ENCODE measurements at places on chromosomes 7 and 10.
A peak's percentile ranks its signal among the peaks of the same experiment; 100 is the strongest.

GRCh38 chr10:418226-418625, 271.2 kb downstream of the DIP2C start:
- no peak for DNase-seq

DNA sequence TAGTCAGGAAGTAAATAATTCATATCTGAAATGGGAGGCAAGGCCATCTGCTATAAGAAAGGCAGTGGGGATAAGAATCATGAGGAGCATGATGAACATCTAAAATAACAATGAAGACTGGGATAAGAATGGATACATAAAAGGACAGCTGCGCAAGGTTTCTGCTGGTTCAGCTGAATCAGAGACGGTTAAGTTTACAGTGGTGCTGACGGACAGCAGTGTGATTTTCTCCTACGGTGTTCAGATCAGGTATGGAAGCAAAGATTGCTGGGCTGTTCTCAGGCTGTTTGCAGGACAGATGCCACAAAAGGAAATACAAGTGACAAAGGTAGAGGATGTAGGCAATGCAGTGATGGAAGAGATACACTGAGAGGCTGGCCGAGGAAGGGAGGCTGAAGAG, 8.4 kb downstream of the CYCS start:
- DNase-seq: no peak

- no peak for DNase-seq
Observed at GRCh38 chr7:7740037-7740355, 21.6 kb upstream of the RPA3 start.

- no peak for DNase-seq
Observed at GRCh38 chr10:97140902-97141745, 44.6 kb downstream of the SLIT1 start.

GRCh38 chr7:22640269-22640668, 86.7 kb upstream of the IL6 start:
- no peak for DNase-seq

DNA sequence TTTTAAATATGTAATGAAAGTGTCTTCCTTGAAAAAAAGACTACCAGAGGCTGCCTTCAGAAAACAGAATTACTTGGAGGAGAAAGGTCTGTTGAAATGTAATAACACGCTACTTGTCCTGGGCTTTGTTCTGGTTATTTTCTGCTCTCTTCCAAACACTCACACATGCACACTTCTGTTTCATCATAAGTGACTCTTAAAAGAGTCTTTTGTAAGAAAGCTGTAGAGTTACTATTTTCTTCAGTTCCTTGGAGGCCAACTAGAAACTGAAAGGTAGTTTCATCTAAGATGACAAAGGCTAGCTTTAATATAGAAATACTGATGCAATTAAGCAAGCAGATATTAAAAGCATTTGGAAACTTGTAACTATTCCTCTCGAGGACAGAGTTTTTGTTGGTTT, 39.1 kb downstream of the TASOR2 start:
- no peak for DNase-seq

DNA sequence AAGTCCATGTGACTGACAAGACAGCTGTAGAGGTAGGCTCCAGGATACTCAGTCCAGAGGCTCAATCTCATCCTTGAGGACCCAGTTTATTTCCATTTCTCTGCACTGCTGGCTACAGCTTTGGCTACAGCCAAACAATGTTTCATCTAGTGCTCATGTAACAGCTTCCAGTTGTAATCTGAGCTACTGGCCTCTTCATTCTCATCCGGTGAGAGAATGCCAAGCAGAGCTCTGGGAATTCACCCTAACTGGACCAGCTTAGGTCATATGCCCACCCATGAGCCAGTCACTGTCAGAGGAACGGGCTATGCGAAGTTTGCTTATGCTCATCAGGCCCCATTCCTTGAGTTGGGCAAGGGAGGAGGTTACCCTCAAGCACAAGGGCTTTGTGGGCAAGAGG, 192.9 kb downstream of the EVX1 start:
- DNase-seq: peak; percentile 18

DNA sequence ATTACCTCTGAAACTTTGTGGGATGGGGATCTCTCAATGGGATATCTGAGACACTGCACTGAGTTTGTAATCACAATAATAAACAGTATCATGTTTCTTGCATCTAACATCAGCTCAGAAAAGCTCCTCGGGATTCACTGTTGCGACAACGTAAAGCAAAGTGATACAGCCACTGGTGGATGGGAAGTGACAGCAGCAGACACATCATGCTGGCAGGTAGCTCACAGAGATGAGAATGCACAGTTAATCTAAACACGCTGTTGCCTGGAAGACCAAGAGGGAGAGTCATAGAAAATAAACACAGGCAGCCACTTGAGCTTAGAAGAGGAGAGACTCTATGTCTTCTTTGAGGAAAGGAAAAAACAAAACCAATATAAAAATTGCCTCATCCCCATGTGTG, 513.8 kb downstream of the MAGI2 start:
- no peak for DNase-seq

- DNase-seq: no peak
Observed at GRCh38 chr7:117273814-117274225, 49.0 kb downstream of the WNT2 start.

DNA sequence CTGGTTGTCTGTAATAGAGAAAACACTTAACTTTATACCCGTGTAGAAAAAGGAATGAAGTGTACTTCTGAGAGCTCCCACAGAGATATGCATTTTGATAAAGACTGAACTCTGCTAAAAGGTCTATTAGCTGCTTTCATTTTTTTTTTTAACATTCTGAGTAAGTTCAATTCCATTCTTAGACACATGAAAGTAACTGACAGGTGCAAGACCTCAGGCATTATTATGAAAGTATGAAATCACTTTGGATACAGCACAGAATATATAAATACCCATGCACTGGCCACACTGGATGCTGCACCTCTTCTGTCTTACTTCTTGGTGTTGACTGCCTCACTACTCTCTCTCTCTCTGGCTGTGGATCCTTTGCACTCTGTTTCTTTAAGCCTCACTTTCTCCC, 46.2 kb downstream of the VWDE start:
- no peak for DNase-seq

DNA sequence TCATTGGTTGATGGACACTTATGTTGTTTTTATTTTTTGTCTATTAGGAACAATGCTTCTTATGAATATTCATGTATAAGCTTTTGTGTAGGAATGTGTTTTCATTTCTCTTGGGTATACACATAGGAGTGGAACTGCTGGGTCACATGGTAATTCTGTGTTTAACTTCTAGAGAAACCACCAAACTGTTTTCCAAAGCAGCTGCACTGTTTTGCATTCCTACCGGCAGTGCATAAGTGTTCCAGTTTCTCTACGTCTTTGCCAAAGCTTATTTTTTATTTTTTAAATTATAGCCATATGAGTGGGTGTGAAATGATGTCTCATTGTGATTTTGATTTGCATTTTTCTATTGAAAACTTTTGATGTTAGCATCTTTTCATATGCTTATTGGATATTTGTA, 51.3 kb downstream of the ADK start:
- no peak for DNase-seq

DNA sequence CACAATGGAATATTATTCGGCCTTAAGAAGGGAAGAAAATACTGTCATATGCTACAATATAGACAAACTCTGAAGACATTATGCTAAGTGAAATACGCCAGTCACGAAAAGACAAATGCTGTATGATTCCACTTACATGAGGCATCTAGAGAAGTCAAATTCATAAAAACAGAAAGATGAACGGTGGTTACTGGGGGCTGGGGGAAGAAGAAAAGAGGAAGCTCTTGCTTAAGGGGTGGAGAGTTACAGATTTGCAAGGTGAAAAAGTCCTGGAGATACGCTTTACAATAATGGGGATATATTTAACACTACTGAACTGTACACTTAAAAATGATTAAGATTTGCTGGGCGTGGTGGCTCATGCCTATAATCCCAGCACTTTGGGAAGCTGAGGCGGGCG, 49.0 kb downstream of the PSMC2 start:
- DNase-seq: no peak

- DNase-seq: peak; percentile 31
Observed at GRCh38 chr10:58175990-58176900, 91.4 kb downstream of the IPMK start.

- DNase-seq: no peak
Observed at GRCh38 chr10:45502458-45502857, 128.4 kb downstream of the ALOX5 start.

GRCh38 chr7:101970801-101971200, 153.4 kb downstream of the CUX1 start:
- no peak for DNase-seq

DNA sequence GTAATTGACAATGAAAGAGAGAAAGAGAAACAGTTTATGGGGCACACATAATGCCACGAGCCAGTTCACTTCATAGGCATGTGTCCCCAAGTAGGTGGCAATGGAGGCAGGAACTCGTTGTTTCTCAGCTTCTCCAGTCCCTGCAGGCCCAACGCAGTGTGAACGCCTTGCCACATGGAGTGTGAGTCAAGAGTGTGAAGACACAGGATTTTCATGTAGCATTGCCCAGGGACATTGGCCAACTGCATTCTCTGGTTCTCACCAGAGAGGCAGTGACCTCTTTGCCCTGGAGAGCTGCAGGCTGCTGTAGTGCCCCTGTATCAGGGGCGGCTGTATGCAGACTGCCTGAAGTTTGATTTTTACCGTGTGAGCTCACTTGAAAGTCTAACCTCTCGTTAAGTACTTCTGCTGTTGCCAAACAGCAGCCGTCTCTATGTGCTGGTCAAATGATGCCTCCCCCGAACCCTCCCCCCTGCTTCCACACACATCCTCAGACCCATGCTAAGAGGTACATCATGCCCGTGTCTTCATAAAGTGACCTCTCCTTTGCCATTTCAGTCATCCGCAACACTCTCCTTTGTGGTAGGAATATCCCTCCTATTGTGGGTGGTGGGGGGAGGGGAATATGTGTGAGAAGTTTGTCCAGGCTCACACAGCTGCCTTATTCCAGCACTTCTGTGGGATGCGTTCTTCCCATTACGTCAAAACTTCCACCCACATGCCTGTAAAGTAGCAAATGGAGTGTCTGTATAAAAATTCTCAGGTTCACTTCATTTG, 12.7 kb downstream of the LRRC18 start:
- DNase-seq: no peak

- no peak for DNase-seq
Observed at GRCh38 chr10:94687625-94688248, 4.2 kb downstream of the CYP2C18 start.

- DNase-seq: no peak
Observed at GRCh38 chr7:158975526-158976467, 119.4 kb downstream of the DYNC2I1 start.

DNA sequence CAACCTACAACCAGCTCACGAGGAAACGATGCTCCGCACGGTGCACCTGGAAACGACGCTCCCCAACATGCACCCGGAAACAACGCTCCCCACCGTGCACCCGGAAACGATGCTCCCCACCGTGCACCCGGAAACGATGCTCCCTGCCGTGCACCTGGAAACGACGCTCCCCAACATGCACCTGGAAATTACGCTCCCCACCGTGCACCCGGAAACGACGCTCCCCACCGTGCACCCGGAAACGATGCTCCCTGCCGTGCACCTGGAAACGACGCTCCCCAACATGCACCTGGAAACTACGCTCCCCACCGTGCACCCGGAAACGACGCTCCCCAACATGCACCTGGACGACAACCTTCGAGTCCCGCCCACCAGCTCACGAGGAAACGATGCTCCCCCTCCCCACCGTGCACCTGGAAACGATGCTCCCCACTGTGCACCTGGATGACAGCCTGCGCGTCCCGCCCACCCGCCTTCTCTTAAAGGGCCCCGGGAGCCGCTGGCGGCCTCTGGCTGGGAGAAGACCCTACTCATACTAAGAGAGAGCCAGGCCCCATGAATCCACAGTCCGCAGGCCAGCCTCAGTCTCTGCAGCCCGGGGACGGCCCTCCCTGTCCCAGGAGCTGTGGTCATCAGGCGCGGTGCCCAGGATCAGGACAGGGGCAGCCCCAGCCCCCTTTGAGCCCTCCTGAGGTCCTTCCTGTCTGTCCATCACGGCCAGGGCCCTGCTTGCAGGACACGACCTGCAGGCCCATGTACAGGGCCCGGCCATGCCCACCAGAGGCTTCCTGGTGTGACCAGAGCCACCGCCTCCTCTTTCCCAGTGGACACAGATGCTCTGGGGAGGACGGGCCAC, 98.3 kb downstream of the PDGFA start:
- DNase-seq: no peak

DNA sequence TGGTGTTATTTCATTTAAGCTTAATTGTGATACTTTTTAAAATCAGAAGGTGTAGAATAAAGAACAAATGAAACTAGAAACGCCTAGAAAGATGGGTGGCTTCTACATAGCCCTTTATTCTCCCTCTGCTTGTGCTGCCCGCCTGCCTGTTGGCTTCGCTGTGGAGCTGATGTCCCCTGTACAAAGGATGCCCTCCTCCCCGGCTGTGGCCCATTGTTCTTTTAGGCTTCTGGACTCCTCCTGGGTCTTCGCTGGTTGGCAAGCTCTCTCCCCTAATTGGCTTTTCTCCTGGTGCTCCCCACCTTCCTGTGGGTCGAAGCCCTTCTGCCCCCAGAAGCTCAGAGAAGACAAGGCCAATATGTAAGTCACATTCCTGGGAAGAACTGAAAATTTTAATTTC, 98.2 kb downstream of the FANK1 start:
- DNase-seq: no peak

- DNase-seq: no peak
Observed at GRCh38 chr10:26481315-26481692, 43.2 kb downstream of the APBB1IP start.

DNA sequence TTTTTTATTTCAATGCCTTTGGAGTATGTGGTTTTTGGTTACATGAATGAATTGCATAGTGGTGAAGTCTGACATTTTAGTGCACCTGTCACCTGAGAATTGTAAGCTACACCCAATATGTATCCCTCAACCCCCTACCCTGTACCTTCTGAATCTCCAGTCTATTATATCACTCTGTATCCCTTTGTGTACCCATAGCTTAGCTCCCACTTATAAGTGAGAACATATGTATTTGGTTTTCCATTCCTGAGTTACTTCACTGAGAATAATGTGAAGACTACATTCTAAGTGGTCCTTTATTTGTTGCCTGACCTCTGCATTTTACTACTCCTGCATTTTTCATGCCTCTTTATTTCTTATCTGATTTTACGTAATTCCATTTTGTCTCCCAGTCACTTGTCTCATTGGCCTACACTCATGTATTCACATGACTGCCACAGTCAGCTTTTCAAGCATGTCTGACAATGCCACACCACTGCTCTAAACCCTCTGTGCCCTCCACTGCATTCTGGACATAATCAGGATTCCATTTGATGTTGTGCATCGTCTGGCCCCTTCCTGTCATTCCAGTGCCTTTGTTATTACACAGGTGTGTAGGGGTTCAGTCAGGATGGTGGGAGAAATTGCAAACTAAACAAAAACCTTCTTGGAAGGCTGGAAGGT, 1325.5 kb downstream of the XPNPEP1 start:
- DNase-seq: no peak

- peak; percentile 92 for DNase-seq
Observed at GRCh38 chr7:132782777-132783640, 206.7 kb upstream of the PLXNA4 start.

GRCh38 chr7:129771201-129771927, 159.8 kb downstream of the NRF1 start:
- DNase-seq: no peak

Measured in astrocyte of the spinal cord (primary cell).